ENCODE measurements at places on chromosomes 5 and 9.

DNA sequence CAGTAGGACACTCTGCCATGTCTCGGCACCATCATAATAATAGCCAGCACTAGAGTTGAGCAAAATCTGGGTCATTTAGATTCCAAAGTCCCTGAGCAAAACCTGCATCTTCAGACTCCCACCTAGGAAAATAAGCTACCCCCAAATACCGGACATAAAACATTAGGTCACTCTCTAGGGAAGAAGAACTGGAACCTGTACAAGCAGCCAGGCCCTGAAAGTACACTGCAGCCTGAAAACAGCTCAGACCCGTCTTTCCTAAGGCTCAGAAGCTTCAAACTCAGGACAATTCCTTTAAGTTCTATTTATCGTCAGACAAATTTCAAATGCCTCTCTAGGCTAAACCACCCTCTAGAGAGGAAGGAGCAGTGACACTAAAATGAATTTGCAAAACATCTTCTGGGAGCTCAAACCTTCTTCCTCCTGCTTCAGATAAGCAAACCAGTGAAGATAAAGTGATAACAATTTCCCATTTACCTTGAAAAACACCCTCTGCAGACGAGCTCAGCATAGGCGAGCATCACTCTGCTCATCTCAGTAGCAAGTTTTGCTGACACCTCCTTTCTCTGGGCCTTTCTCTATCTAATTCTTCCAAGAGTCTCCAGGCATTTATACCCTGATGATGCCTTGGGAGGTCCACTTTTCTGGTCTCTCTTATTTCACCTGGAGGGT lies 34.0 kb downstream of the ADAM19 start:
- no peak for DNase-seq

GRCh38 chr9:122265149-122265915 lies 650 bp downstream of the MRRF start:
- no peak for DNase-seq

- DNase-seq = no peak
Observed at GRCh38 chr5:116032991-116033390, 719 bp downstream of the ARL14EPL start.

DNA sequence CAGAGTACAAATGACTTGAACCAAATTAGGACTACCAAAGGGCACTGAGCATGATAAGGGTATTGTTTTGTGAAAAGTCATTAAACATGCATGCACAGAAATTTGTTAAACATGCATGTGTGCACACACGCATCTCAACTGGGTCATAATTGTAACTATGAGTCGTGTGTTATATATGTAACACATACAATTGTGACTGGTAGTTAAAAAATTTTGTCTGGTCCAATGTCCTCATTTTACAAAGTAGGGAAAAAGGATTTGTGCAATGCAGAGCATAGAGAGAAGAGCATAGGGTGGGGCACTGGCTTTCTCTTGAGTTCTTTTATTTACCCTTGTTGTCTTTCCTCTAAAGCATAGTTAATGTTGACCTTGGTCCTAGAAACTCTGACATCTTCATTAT lies 19.3 kb upstream of the IGFBPL1 start:
- no peak for DNase-seq

GRCh38 chr5:110562191-110562590 lies 164.3 kb downstream of the TMEM232 start:
- DNase-seq = no peak

DNA sequence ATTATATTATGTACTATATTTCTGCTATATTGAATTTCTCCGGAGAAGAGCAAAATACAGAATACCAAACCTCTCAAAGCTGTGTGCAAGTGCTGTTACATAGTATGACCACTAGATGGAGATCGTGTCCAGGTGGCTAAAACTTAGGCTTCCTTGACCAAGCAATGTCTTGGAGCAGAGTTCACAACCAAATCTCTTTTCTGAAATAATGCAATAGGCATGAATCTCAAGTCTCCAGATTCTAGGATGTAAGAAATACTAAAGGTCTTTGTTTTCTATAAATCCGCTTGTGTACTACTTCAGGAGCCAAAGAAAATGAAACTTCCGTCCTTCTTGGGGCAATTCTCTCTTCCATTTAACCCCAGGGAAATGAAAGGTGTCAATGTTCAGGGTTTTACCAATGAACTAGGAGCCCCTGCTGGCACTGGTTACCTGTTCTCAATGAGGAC lies 181.5 kb upstream of the RAI14 start:
- peak; percentile 44 for DNase-seq

DNA sequence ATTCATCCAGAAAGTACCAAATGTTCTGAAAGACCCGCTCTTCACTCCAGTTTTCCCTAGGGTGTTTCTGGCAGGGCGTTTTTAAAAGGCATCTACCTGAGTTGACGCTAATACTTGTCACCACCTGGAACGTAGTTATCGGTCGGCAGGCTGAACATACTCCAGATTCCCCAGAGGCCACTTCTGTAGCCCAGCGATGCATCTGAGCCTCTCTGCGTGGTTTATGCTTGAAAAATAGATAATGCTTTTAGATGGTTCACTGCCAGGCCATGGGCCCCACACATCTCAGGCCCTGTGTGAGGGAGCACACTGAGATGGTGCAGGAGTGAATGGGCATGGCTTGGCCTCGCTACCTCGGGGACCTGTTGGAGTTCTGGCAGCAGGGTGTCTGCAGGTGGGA lies 33.0 kb upstream of the NCS1 start:
- DNase-seq = no peak

- peak; percentile 75 for DNase-seq
Observed at GRCh38 chr5:77367741-77368140, 124.4 kb downstream of the WDR41 start.

- peak; percentile 78 for DNase-seq
Observed at GRCh38 chr5:173823721-173824567, 64.2 kb upstream of the CPEB4 start.

- peak; percentile 16 for DNase-seq
Observed at GRCh38 chr9:78692871-78693270, 395.9 kb downstream of the PSAT1 start.

GRCh38 chr9:1461812-1462211 lies 411.7 kb downstream of the DMRT2 start:
- no peak for DNase-seq

DNA sequence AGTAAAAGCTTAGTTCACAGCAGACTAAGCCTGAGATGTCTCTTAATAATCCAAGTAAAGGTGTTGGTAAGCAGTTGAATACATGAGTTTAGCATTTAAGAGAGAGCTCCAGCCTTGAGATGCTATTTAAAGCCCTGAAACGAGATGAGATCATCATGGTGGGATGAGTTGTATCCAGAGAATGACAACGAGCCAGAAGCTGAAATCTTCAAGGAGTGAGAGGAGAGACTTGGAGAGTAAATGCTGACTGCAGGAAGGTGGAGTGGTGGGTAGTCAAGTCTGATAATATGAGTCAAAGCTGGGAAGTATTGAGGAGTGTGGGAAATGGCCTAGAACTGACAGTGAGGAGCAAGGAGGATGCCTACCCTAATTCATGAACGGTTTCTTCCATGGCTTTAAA lies 53.7 kb downstream of the PLAC8L1 start:
- DNase-seq = peak; percentile 46

DNA sequence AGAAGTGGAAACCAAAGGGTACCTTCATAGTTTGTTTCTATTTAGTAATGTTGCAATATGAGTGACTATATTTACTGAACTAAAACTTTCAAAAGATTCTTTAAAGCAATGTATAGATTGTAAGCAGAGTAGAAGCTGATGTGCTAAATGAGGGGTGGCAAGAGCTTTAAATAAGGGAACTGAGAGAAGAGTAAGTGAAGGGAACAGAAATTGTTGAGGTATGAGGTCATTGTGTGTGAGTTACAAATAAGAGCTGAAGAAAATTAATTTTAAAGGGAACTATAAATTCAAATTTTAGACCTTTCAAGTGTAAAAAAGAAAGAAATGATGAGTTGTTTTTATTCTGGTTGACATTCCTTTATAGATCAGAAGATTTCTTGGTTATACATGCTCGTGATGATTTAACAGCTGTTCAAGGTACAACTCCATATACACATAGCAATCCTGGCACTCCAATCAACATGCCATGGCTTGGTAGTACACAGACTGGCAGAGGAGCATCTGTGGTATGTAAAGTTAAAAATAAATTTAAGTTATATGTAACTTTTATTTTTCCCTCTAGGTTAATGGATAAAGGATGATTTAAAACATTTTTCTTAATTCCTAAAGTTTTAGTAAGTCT lies 135.1 kb upstream of the TNFAIP8 start:
- DNase-seq = no peak

GRCh38 chr9:113795811-113796392 lies 80.2 kb upstream of the ZNF618 start:
- DNase-seq = no peak

DNA sequence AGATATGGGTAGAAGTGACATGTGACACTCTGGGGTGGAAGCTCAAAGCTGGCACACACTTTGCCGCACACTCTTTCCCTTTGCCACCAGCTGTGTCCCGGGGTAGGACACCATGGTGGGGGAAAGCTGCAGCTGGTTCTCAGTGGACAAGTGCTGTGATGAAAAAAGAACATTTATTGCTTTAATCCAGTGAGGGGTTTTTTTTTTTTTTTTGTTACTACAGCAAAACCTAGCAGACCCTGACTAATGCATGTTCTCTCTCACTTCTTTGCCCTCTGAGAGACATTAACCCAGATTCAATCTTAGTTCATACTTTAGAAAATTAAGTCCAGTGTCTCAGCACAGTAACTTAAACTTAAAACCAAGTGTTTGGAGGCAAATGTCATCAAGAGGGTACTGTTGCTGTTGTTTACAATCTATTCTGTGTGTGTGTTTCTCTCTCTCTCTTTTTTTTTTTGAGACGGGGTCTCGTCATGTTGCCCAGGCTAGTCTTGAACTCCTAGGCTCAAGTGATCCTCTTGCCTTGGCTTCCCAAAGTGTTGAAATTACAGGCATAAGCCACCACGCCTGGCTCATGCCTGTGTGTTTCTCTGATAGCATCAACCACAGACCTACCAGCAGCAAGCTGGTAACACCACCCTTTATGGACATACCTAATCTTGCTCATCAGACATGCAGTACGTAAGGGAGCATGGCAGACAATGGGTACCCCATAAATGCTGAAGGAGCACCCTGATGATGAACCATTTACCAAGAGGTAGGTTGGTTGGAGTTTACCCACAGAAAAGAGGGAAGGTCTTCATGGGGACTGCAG lies 84.7 kb upstream of the TBC1D2 start:
- DNase-seq = no peak

DNA sequence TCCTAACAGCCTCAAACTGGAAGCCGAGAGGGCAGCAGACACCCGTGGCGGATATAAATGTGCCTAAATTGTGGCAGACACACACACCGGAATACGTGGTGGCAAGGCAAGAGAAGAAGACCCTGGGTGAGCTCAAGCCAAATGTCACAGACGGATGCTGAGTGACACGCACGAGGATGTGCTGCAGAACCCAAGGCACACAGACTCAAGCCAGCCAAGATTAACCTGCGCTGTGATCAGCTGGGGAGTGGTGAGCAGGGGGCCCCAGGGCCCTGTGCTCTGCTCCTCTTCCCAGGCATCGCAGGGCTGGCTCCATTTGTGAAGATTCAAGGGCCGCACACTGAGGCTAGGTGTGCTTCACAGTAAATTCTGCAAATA lies 16.4 kb downstream of the SEMA4D start:
- no peak for DNase-seq

DNA sequence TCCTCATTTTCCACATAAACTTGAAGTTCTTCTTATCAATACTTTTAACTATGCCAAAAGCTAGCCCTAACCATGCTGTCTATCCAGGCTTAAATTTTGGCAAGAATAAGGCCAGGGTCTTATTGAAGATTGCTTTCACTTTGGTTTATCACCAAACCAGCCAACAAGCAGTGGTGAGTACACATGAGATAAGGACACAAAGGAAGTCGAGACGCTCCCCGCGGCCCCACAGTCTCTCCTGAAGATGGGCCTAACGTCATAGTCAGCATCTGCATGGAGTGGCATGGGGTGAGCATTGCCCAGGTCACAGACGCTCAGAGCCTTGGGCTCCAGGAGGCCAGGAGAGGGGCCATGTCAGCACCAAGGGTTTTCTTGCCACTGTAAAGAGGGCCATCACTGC lies 80.3 kb downstream of the ATPSCKMT start:
- no peak for DNase-seq

GRCh38 chr5:173832386-173832785 lies 55.8 kb upstream of the CPEB4 start:
- no peak for DNase-seq

- peak; percentile 88 for DNase-seq
Observed at GRCh38 chr9:36903541-36904435, 130.3 kb downstream of the PAX5 start.

DNA sequence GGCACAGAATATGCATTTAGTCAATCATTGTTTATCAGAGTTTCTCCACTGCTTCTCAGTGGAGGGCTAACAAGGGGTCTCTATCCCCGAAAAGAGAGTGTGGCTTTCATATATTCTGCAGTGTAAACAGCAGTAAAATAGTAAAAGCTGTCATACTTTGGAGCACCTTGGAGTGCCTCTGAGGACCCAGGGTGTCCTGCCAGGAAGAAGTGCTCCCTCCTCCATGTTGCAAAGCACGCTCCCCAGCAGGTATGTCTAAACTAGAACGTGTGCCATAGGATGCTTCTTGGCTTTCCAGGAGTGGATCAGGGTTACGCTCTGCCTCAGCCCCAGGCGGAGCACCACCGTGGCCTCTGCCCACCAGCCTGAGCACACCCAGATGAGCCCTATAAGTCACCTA lies 8.5 kb upstream of the TJP2 start:
- DNase-seq = no peak

- DNase-seq = no peak
Observed at GRCh38 chr9:130122456-130122855, 49.7 kb upstream of the NCS1 start.

GRCh38 chr9:116959809-116960208 lies 272.7 kb downstream of the TRIM32 start:
- DNase-seq = no peak

Data from brain microvascular endothelial cell (primary cell).